ENCODE measurements at places on chromosomes 2 and 18.

GRCh38 chr2:210230518-210230917 lies 5.3 kb upstream of the ACADL start:
- no peak for DNase-seq

- DNase-seq = no peak
Observed at GRCh38 chr18:24170360-24170759, 31.5 kb downstream of the CABYR start.

GRCh38 chr18:250685-251084 lies 17.2 kb downstream of the THOC1 start:
- no peak for DNase-seq

DNA sequence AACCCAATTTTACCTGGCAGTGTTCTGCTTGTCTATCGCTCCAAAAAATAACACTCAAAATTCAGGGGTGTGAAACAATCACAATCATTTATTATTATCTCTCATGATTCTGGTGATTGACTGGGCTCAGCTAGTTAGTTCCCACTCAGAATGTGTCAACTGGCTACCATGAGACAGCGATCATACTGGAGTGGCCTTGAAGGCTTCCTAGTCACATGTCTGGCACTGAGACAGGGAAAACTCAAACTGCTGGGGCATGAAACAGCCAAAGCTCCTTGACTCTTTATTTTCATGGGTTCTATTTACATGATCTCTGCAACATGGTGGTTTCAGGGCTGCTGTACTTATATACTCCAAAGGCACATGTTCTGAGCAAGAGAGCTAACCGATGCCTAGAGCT lies 6.2 kb upstream of the ANXA4 start:
- no peak for DNase-seq

DNA sequence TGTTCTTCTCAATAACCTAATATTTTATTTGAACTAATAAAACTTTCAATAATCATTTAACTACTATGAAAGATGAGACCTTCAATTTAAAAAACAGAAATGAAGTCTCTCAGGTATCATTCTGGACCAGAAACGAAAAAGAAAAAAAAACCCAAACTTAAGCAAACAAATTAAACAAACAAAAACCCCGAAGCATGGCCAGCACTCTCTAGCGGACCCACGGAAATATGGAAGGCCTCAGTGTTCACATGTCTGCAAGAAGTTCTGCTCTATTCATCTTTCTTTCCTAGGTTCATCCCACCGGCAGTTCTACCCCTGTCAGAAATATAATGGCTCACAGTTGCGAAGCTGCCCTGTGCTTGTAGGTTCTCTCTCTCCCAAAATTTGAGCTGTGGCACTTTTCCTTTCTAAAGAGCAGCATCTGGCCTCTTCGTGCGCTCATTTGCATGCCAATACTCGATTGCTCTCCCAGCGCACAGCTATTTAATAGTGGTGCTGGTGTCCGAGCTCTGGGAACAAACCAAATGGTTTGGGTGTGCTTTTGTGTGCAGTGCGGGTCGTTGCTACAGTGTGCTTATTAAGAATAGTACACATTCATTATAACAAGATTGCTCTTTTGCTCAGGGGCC lies 129.0 kb upstream of the ZEB2 start:
- no peak for DNase-seq

DNA sequence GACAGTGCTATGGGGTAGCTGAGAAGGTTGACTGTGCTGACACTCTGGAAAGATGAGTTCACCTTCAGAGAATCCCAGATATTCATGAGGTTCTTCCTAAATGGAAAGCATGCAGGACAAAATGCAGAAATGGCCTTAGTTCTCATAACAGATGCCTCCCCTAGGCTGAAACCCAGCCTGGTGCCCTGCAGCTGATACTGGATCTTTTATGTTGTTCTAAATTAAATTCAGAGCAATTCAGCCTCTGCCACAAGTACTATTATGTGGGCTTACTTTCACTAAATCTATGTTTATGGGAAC lies 172.0 kb upstream of the SERPINE2 start:
- no peak for DNase-seq

DNA sequence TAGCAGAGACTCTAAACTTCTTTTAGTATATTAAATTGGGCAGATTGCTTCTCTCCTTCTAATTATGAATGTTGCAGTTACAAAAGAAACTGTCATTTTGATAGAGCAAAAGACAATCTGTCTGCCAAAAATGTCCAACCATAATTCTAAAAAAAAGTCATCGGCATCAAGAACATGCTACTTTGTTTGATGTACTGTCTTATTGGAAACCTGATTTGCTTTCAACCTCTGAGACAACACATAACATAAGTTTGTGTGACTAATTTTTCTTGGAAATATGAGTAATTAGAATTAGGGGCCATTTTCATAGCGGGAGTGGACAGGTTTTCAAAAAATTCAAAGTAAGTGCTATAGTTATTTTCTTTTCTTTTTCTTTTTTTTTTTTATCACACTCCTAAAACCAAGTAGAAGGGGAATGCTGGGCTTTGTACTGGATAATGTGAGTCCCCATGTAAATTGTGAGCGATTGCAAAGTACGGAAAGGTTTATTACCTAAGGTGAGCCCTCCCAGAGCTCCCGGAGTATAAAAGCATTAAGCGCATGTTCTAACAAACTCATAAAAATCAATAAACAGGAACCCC lies 59.1 kb downstream of the ZEB2 start:
- DNase-seq = no peak

DNA sequence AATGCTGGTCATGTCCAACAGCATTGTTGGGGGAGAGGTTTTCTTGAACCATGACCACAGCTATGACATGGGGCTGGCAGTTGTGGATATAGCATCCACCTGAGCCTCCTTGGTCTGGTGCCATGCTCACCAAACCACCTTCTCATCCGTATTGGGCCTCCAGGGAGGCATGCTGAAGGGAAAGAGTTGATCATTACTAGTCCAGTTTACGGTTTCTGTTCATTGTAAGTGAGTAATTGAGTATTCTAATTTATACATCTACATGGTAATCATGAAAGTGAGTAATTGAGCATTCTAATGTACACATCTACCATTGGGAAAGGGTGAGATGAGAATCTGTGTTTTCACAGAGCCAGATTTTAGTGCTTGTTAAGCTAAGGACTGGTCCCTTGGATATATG lies 6.8 kb downstream of the TMEM87B start:
- no peak for DNase-seq
